CD4-positive, CD25-positive, alpha-beta regulatory T cell (primary cell): ENCODE measurements at places on chromosomes 11 and 22.

DNA sequence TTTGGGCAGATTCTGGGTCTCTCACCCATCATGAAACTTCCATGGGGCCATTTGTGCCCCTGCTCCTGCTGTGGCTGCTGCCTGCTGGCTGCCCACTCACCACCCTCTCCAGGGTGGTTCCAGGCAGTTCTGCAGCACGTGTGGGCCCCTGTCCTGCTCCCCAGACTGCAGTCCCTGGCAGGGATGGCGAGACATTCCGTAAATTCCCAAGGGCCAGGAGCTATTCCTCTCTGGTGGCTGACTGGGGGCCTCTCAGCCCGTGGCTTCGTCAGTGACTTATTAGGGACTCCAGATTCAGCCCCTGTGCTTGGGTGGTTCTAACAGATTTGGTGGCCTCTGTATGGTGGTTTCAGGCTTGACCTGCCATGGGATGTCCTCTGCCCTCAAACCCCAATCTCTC lies 3.9 kb upstream of the SLC22A8 start:
- no peak for DNase-seq

GRCh38 chr11:34988294-34989255 lies 72.2 kb downstream of the PDHX start:
- DNase-seq, result no peak

DNA sequence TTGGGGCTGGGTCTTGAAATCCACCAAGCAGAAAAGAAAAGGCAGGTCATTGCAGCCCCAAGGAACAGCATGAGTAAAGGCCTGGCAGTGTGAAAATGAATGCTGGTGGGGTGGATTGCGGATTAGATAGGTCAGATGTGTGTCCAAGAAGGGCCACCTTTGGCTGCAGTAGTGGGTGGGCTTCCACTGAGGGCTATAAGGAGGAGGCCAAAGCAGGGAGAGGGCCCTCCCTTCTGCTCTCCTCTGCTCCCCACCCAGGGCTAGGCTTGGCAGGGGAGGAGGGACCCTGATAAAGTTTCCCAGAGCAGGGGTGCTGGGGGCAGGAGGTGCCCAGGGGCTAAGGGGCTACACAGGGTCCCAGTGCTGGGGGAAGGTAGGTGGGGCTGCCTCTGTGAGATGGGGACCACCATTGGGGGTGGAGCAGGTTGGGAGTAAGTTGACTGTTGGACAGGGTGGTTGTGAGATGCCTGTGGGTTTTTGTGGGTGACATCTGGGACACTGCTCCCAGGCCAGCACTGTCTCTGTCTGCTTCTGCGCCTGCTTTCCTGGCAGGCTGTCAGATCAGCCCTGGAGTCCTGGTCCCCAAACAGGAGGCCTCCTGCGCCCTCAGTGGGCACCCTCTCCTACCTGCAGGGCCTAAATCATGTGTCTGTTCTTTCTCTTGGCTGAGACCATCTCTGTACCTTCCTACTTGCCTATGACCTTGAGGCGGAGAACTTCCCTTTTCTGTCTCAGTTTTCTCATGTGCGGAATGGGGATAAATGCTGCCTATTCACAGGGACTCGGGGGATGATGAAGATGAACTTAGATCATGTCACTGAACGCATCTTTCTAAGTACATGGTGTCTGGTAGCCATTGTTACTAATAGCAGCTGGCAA lies 1.9 kb downstream of the CAPN5 start:
- DNase-seq, result no peak

DNA sequence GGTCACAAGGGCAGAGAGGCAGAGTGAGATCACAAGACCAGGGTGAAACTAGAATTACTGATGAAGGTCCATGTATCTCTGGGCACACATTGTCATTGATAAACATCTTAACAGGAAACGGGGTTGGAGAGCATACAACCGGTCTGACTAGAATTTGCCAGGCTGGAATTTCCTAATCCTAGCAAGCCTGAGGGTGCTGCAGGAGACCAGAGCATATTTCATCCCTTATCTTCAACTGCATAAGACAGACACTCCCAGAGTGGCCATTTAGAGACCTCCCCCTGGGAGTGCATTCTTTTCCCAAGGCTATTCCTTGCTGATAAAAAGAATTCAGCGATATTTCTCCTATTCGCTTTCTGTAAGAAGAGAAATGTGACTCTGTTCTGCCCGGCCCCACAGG lies 84.6 kb upstream of the IZUMO1R start:
- no peak for DNase-seq

DNA sequence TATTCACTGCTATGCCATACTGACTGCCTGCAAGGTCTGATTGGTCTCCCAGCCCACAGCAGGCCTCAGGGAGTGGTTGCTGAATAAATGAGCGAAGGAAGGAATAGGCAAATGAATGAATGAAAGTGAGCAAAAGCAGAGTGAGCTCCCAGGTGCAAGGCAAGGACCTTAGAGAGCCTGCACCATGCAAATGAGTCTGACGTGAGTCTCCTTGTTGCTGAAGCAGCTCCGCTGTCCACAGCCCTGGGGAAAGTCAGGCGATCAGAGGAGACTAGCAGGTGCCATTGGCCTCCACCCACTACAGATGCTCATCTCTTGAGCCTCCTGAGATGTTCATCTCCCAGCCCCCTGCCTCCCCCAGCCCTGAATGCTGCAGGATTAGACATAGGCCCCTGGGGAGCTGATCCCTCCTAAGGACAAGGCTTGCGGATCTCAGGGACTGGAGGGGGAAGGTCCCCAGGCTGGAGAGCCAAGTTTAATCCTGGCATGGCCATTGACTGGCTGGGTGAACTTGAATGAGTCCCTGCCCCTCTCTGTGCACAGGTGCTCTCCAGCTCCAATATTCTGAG lies 22.1 kb downstream of the GDPD5 start:
- no peak for DNase-seq

DNA sequence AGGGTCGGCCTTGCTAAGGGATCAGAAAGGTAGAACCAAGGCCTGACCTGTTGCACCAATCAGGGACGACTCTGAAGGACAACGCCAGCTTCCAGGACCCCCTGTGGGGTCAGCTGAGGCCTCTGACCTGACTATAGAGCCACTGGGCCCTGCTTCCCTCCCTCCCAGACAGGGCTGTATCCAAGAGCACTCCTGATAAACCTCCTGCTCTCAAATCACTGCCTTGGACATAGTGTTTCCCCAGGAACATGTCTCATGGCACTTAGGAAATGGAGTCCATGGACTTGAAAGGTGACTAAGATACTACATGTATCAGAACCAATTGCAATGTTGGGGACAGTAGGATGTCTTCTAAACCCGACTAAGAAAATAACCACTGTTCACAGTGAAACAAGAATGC lies 117.8 kb upstream of the OPCML start:
- no peak for DNase-seq

DNA sequence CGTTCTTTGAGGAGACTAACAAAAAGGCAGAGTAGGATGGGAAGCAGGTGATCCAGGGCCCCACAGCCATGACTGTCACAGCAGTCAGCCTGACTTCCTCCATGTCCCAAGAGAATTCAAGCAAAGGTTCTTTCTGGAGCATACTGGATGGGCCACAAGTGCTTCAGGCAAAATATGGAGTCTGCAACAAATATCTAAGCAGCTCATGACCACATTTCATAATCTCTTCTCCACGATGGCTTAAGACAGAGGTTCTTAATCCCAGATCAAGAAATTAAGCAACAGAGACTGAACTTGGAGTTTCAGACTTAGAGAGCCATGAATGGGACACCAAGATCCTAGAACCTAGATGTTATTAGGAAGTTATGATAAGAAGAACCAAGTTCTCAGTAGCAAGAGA lies 31.6 kb downstream of the GUCY1A2 start:
- no peak for DNase-seq

- DNase-seq, result no peak
Observed at GRCh38 chr11:91700854-91701253, 523.8 kb upstream of the FAT3 start.

DNA sequence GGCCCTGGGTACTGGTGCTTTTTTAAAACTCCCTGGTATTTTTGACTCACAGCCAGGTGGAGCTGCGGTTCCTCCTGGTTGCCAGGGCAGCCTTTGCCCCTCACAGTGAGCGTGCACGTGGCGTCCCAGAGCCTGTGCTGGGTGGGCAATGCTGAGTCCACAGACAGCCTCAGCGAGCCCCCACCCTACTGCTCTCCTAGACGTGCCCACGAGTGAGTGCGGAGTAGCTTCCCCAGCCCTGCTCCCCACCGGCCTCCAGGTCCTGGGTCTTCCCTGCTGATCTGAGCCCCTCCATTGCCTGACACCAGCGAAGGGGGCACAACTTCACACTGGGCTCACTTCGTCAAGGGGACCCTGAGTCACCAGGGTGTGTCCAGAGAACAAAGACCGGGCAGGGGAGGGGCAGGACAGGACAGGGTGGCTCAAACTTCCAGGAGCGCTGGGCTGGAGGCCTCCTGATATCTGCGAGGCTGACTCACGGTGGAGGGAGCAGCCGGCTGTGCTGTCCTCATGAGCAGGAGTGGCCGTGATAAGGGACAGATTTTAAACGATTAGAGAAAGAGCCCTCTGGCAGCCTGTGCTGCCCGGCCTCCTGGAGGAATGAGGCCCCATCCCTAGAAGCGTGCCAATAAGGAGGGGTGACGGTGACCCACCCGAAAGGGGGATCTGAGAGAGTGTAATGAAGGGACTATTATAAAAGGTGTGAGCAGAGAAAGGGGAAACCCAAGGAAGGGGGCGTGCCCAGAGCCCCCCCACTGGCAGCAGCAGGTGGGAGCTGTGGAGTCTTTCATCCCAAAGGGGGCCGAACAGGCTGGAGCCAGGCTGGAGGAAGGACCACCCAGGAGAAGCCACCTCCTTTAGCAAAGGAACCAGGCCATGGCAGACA lies 129.3 kb upstream of the FGF3 start:
- DNase-seq, result no peak

- DNase-seq, result no peak
Observed at GRCh38 chr22:27381552-27381951, 420.0 kb downstream of the MN1 start.

DNA sequence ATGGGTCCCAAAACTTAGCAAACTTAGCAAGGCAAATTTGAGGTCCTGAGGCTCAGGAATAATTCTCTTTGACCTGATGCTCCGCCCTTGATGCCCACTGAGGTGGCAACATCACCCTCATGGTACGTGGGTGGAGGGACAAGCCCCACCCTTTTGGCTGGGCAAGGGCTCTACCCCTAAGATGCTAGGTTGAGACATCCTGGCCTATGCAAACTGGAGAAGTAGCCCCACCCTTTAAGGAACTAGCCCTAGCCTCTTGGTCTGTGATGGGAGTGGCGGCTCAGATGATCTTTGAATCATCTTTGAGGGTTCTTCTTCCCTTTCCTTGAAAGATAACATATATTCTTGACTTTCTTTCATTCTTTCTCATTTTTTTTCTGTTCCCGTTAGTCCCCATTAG lies 32.9 kb downstream of the CABIN1 start:
- no peak for DNase-seq

GRCh38 chr11:33674035-33674814 lies 26.4 kb downstream of the C11orf91 start:
- DNase-seq, result no peak

GRCh38 chr11:84686716-84687115 lies 940.4 kb downstream of the DLG2 start:
- no peak for DNase-seq

DNA sequence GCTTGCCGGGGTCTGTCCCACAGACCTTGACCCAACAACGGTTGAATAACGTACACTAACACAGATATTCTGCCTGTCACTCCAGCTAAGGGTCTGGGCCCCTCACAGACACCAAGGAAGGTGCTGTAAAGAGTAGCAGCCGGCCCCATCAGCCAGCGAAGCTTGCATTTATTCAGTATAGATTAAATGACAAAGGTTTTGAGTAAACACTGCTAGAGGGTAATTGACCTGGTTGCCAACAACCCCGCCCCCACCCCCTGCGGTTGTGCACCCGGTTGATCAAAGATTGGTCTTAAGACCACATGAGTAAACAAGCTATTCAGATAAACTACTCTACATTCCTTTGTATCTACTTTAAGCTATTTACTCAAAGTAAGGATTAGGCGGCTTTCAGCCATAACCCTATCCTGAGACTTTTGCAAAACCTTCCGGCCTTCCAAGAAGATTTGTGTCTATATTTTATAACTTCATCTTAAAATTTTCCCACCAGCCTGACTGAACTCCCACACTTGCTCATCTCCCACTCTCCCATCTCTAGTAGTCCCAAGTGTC lies 4.8 kb upstream of the CKAP5 start:
- DNase-seq, result no peak

GRCh38 chr11:67662142-67662834 lies 11.8 kb upstream of the ACY3 start:
- no peak for DNase-seq

DNA sequence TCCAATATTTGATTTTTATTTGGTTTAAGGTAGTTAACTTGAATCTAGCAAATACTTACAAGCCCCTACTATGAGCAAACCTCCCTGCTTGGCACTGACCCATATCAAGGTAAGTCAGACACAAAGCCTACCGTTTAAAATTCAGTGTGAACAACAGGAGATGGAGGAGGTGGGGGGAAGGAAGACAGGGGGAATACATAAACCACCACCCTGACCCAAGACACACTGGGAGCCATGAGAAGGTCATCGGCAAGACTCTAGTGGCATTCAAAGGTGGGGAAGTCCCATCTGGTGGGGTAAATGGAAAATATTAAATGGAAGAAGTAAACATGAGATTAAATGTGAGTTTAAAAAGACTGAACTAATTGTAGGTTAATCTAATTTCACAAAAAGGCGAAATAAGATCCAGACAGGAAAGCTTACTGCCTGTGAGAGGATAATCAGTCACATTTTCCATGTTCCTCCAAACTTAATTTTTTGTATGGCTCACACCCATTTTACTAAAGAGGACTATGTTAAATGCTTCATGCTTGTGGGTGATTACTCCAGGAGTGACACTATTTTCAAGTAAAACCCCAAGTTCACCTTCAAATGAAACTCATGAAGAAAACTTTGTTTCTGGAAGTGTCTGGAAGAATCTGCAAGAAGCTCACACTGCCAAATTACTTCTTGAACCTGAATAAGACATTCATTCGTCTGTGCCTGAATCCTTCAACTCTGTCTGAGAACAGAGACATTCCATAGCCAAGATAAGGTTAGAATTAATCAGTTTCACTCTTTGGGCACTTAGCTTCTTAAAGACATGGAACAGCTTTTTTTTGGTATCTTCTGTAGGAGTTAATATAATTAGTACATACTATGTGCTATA lies 51.7 kb downstream of the PITPNB start:
- DNase-seq, result no peak

DNA sequence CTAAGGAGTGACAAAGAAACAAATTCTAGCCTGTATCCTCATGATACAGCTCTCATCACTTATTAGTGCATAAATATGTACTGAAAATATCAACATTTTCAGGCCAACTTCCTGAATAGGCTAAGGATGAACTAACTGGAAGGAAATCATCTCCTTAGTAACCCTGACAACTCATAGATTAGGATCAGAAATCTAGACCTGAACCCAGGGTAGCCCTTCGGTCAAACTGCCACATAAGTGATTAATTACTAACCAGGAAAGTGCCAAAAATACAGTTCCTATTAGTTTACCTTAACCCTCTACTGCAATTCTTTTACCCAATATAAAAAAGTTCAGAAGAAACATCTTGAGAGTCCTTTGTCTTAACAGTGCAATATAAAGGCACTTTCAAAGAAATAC lies 40.0 kb downstream of the AMBRA1 start:
- no peak for DNase-seq

- no peak for DNase-seq
Observed at GRCh38 chr22:20887375-20887774, 28.6 kb downstream of the SNAP29 start.
